ENCODE measurements at places on chromosomes 1 and 21.

- DNase-seq, result no peak
Observed at GRCh38 chr1:166808952-166809351, 30.3 kb upstream of the POGK start.

GRCh38 chr1:114524944-114525343 lies 13.9 kb upstream of the TRIM33 start:
- no peak for DNase-seq

DNA sequence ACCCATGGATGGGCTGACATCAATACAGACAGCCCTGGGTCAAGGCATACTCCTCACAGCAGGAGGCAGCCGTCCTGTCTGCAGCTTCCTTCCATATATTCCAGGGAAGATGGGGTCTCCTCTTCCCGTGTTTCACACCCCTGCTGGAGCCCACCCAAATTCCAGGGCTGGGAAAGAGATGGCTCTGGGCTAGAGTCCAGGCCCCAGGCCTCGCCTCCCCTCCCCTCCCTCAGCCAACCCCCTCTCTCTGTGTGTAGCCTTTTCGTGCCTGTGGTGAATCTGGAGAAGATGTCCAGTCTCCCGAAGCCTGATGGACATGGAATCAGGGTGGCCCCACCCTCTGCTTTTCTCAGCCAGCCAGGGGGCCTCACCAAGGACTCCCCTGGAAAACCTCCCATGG lies 3.6 kb downstream of the ATXN7L2 start:
- DNase-seq, result no peak

- DNase-seq, result no peak
Observed at GRCh38 chr1:41914516-41914915, 4.2 kb downstream of the HIVEP3 start.

DNA sequence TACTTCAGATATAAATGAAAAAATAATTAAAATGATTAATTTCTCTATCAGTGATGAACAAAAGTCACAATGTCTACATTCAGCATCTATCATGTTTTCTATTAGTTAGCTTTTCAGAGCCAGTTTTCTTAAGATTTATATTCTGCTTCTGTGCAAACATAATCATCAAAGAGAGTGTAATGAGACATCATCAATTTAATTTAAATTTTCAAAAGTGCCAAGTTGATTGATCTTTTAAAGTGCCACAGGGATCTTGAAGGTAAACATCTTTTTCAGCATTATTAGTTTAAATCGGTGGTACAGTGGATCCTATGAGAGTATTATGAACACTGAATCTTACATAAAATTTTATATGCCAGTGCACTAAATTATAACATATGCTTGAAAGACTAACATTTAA lies 1176.1 kb downstream of the PLA2G4A start:
- no peak for DNase-seq

DNA sequence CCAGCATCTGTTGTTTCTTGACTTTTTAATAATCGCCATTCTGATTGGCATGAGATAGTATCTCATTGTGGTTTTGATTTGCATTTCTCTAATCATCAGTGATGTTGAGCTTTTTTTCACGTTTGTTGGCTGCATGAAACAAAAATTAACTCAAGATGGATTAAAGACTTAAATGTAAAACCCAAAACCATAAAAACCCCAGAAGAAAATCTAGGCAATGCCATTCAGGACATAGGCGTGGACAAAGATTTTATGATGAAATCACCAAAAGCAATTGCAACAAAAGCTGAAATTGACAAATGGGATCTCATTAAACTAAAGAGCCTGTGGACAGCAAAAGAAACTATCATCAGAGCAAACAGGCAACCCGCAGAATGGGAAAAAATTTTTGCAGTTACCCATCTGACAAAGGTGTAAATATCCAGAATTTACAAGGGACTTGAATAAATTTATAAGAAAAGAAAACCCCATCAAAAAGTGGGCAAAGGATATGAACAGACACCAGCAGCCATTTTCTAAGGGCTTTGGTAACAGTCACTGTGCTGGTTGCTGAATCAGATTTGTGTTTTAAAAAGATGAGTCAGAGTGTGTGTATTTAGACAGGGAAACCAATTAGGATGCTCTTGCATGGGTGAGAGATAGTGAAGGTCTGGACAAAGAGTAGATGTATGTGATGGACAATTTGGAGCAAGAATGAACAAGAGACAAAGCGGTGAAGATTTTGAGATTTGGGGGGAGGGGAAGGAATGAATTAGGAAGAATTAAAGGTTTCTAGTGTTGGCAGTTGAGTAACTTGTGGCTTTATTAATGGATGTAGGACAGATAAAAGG lies 110.7 kb downstream of the RYR2 start:
- no peak for DNase-seq

DNA sequence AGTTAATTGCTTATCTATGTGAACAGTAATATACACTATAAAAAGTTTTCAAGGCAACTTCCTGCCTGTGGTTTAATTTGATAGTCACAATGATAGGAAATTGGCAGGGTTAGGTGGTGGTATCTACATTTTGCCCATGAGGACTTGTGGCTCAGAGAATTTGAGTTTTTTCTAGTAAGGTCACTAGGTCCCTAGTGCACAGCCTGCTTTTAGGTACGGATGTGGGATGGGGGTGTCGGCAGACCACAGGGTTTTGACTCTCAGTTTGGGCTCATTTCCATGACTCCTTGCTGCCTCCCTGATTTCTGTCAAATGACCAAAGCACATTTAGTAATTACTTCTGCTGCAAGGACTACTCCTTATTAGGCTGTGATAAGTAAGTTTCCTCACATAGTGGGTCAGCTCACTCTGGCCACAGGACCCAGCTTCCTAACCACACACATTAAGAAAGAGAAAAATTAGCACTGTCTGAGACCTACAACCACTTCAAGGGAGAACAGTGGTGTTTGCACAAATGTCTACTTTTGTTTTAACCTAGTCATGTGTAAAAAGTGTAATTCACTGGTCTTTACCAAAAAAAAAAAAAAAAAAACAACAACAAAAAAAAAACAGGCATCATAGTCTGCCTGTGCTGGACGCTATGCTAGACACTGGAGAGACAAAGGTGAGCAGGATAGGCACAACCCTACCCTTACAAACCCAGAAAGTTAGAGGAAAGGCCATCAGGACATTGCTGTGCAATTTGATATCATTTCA lies 43.7 kb downstream of the MRPL39 start:
- no peak for DNase-seq

DNA sequence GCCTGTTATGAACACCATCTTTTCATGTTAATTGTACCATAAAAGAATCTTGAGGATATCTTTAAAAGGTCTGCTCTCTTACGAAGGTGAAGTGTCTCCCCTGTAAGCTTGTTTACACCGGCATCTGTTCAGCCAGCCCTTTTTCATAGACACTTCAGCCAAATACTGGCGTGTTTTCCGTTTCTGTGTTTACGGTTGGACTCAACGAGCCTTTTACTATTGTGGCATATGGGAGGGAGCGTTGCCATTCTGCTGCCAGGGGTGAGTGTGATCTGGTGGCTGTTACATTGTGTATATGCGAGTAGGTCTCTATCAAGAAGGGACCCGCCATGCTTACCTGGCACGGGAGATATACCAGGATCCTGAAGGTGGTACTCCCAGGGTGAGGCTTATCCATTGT lies 433.8 kb downstream of the CAMTA1 start:
- no peak for DNase-seq

- DNase-seq, result no peak
Observed at GRCh38 chr1:154419620-154420571, 14.8 kb downstream of the IL6R start.

- no peak for DNase-seq
Observed at GRCh38 chr1:11158720-11159321, 30.3 kb upstream of the ANGPTL7 start.
